Stimulated activated CD4-positive, alpha-beta T cell treated with anti-CD3 and anti-CD28 coated beads, Interleukin-1b, Interleukin-23, amount 100 ng/mL, for 1 hour (primary cell): ENCODE measurements at places on chromosomes 2 and 18.

DNA sequence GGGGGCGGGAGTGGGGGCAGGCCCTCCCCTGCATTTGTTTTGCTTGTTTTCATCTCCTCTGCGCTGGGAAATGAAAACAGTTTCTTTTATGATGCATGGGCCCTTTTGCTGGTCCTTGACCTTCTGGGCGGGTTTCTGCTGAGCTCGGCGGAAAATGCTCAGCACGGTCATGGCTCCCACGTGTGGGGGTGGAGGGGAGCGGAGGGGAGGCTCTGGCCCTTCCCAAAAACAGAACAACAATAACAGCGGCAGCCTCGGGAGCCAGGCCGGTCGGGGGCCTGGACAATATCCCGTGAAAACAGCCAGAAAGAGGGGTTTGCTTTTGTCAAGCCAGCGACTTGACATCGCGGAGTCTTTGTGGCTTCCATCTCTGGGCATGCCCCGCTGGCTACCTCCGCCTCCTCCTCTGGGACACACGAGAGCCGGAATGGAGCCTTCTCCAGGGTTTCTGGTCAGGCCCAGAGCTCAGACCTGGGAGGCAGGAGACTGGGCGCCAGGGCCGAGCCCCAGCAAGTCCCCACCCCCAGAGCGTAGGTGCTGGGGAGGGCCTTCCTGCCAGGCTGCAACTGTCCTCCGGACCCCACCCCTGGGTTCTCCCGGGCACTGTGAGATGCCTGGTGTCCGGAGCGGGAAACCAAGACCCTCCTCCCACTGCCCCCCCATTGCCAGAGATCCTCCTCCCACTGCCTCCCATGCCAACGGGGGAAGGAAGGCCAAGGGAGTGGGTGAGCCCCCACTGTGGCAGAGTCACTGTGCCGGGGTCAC lies 35.9 kb upstream of the SNED1 start:
- DNase-seq = no peak

GRCh38 chr2:181305301-181306123 lies 151.7 kb upstream of the ITGA4 start:
- DNase-seq = no peak

- no peak for DNase-seq
These were observed 802.6 kb upstream of the CELF4 start for GRCh38 chr18:38368246-38368645.

- DNase-seq = no peak
These were observed at the start of gene TMEM178A for GRCh38 chr2:39665811-39666490. Gene TMEM178A, plus strand, starts transcription at chr2:39665917. Its CDS starts 58 bp downstream, at chr2:39665975.

GRCh38 chr2:168500516-168500915 lies 44.4 kb downstream of the CERS6 start:
- DNase-seq = no peak

DNA sequence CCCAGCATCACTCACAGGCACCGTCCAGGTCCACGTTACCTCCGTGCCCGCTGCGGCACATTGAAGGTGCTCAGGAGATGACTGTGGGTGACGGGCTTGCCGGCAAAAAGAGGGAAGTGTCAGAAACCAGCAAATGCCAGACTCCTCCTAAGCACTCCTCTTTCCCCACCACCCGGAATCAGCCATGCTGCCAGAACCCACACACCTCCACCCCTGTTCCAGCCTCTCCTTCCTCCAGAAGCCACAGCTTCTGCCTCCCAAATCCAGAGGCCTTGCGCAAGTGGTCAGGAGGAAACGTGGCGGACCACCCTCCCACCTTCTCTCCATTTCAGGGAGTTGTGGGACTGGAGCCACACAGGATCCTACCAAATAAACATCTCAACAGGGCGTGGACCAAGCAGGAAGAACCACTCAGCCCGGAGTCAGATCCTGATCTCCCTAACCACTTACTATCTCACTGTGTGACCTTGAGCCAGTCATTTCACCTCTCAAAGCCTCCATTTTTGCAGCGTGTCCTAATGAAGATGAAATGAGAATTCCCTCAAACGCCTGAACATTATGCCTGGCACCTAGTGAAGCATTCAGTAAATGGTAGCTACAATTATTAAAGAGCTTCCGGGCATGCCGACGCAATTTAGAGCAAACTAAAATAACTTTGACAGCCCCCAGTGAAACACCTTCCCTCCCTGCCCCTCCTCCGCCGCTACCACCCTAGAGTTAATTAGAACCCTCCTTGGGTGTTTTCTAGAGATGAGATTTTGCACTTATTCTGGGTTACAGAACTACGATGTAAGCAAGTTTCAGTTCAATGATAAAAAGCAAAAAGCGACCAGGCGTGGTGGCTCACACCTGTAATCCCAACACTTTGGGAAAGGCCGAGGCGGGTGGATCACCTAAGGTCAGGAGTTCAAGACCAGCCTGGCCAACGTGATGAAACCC lies 32.9 kb downstream of the SMAD7 start:
- DNase-seq = no peak
